Effector memory CD8-positive, alpha-beta T cell (primary cell): ENCODE measurements at places on chromosomes 3 and 15.

DNA sequence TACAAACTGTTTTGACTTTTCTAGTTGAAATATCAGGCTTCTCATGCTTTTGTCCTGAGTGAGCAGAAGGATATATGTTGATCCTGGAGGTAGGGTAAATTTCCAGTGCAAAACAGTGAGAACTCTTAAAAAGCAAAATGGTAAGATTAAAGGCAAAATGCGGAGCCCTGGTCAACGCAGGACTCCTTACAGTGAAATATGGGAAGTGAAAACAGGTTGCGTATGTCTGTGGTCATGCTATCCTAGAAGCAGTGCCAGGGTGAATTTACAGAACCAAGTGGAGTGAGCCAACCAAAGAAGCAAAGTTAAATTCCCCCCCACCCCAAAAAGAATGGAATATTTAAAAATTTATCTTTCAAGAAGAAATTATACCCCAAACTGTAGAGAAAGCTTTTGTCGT lies 256.4 kb downstream of the NR2F2 start:
- DNase-seq: no peak

- DNase-seq: no peak
Observed at GRCh38 chr15:52448011-52448890, 80.4 kb downstream of the MYO5A start.

DNA sequence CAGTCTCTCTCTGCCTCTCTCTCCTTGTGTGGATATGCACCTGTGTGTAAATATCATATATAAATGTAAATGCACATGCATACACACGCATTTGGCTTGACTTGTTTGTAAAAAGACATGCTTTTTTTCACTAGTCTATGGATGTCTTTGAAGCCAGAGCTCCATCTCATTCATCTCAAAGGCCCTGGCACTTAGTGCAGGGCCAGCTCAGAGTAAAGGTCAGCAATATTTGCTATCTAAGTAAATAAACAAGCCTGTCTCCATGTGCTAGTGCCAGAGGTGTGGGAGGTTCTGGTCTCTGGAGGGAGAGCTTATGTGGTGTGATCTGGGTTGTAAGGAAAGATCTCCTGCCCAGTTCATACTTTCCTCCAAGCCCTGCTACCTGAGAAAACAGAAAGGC lies 5.6 kb downstream of the CLSTN2 start:
- no peak for DNase-seq

DNA sequence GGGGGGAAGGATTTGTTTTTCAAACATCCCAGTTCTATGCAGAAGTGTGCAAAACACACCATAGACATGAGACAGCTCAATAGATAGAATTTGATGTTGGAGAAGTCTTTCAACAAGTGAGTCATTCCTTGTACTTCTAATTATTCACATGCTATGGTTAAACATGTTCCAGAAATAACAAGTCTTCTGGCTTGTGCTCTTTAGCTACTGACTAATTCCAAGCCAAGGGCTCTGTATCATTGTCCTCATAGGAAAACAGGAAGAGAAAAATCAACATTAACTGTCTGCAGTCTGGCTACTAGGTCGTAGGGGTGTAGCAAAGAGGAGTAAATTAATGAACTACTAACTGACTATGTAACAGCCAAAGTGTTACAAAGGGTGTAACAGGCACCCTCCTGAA lies 25.8 kb downstream of the LDHAL6B start:
- DNase-seq: no peak

DNA sequence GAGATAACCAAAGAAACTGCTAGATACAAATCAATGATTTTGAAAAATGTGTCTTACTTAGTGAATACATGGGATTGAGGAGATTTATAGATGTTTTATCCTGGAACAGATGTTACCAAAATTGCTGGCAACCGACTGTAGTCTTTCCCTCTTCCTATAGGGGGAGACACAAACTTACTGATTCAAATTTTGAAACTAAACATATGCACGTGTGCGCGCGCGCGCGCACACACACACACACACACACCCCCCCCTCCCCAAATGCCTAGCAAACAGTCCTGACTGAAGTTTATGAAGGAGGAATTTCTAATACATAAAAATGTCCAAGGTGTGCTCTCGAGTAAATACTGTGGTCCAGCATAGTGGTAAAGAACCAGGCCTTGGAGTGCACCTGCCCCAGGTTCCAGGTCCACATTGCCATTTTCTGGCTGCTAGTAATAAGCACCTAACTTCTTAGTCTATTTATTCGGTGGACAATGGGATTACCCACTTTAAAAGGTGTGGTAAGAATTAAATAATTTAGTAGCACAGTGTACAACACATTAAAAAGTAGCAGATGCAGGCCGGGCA lies 18.5 kb upstream of the C3orf62 start:
- no peak for DNase-seq

- no peak for DNase-seq
Observed at GRCh38 chr3:111285694-111286093, 214.1 kb downstream of the NECTIN3 start.

GRCh38 chr3:142088522-142088921 lies 60.8 kb downstream of the TFDP2 start:
- DNase-seq: no peak

DNA sequence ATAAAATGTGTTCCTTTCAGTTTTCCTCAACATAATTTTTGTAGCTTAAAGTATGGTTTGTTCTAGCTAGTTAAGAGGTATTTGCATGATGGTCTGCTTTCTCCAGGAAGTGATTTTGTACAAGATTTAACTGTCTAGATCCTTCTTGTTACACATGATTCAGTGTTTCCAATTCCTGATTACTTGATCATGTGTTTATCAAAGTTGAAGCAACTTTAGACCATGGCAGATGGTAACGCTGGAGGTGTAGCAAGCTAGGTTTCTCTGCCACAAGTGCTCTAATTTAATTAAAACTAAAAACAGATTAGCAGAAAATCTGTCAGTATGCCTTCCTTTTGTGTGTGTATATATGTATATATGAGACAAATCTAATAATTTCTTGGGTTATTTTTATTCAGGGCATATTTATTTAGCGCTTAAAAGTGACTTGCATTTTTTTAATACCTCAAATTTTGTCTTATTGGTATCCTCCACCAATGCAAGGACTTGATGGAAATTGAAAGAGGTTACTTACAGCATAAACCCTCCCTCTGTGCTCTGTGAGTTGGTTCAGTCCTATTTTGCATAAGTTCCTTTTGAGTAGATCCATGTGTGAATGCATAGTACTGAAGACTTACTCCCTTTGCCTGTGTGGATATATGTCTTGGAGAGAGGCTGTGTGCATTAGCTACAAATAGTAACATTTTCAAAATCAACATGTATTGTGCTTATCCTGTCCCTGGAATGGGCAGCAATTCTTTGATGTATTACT lies 157.3 kb upstream of the CGNL1 start:
- no peak for DNase-seq

GRCh38 chr15:95558131-95558530 lies 772.4 kb upstream of the NR2F2 start:
- no peak for DNase-seq
